ENCODE measurements at places on chromosomes 3 and 15. TPM values are rescaled to one million over a fixed set of nuclear protein-coding genes. Genes with fewer than 3 reads are reported as not detected.

ALDH1A3 gene
- 18.9 TPM for total RNA-seq

PLA2G4D gene
- total RNA-seq = not detected

LRRN1 gene
- total RNA-seq = not detected

GOLGA8J gene
- total RNA-seq = not detected

ETV5 gene
- total RNA-seq = 26.1 TPM

PLAAT1 gene
- total RNA-seq = not detected

COL6A5 gene
- total RNA-seq = not detected

TUSC7 gene
- total RNA-seq = not detected

P2RY14 gene
- total RNA-seq = not detected

CP gene
- 7.0 TPM for total RNA-seq

RNF123 gene
- 14.9 TPM for total RNA-seq

SUSD5 gene
- total RNA-seq = 2.3 TPM

ZNF501 gene
- not detected for total RNA-seq

CASR gene
- not detected for total RNA-seq

MOBP gene
- not detected for total RNA-seq

RYR3 gene
- total RNA-seq = 0.02 TPM

PLA2G4F gene
- total RNA-seq = not detected

CCR9 gene
- total RNA-seq = not detected

SPSB4 gene
- total RNA-seq = 0.38 TPM

ACSBG1 gene
- 0.24 TPM for total RNA-seq

SPTBN5 gene
- total RNA-seq = 0.37 TPM

TMEM45A gene
- total RNA-seq = 2.7 TPM

CTDSPL gene
- total RNA-seq = 10.2 TPM

ZNF639 gene
- 21.5 TPM for total RNA-seq

PRICKLE2 gene
- 2.6 TPM for total RNA-seq

PFN2 gene
- total RNA-seq = 149 TPM

MFSD1 gene
- 45.7 TPM for total RNA-seq

Measured in A549 treated with ZK216348 at 1 μM for 4 hours (cell line).